Breast epithelium (tissue), 4 donors: ENCODE measurements at places on chromosomes 11 and 22. TPM values are rescaled to one million over a fixed set of nuclear protein-coding genes. Genes with fewer than 3 reads are reported as not detected.

KCNJ5 gene
- total RNA-seq: 8.8 TPM

DNA sequence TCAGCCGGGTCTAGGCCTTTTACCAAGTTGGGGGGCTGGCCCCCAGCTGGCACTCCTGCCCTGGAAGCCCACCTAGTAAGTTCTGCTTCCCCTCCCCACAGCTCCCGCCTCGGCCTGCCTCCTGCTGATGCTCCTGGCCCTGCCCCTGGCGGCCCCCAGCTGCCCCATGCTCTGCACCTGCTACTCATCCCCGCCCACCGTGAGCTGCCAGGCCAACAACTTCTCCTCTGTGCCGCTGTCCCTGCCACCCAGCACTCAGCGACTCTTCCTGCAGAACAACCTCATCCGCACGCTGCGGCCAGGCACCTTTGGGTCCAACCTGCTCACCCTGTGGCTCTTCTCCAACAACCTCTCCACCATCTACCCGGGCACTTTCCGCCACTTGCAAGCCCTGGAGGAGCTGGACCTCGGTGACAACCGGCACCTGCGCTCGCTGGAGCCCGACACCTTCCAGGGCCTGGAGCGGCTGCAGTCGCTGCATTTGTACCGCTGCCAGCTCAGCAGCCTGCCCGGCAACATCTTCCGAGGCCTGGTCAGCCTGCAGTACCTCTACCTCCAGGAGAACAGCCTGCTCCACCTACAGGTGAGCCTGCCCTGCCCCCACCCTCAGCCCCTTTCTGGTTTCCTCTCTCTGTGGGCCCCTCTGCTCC, 7.3 kb downstream of the RTN4RL2 start:
- DNase-seq: no peak
- H3K27ac ChIP-seq: no peak overlapping the region
- no peaks in the 10 kb centered on the region for H3K4me1 ChIP-seq

GRCh38 chr11:13679768-13680167, 11.3 kb downstream of the FAR1 start:
- peaks cover 7% of the 10 kb centered on the region for H3K4me1 ChIP-seq
- no peaks in the 10 kb centered on the region for H3K27me3 ChIP-seq
- no peaks in the 10 kb centered on the region for H3K36me3 ChIP-seq
- no peak for DNase-seq

OR8H2 gene
- total RNA-seq: not detected

DNA sequence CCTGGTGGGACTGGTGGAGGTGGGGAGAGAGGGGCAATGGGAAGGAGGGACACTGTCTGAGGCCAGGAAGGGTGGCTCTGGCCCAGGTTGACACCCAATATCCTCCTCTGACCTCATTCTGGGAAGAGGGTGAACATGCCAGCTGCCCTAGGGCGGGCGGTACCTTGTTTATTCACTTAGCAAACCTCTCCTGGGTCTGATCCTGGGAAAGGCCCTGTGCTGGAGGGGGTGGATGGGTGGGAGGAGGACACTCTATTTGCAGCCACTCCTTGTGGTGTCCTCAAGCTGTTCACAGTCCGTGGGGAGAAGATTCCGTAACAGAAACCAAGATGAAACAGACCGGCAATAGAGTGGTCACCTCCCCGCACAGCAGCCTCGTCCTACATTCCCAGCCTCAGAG, 49.7 kb upstream of the EIF3D start:
- no peaks in the 10 kb centered on the region for H3K36me3 ChIP-seq
- H3K27me3 ChIP-seq: no peaks in the 10 kb centered on the region
- no peaks in the 10 kb centered on the region for H3K4me1 ChIP-seq
- no peak overlapping the region for H3K4me3 ChIP-seq

DNA sequence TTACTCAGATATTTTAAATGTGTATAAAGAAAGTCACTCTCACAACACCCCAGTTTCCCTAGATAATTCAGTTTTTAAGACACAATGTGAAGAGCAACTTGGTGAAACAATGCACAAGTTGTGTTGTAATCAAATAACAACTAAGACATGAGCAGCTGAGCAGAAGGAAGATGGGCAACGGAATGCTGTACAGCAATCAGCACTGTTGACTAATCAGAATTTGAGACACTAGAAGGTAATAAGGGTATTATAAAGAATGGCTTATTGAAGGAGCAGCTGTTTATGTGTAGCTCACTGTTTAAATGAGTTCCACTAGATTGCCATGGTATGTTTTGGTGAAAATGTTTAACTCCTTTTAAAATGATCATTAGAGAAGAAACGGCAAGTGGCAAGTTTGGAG, 60.1 kb downstream of the SOX6 start:
- no peaks in the 10 kb centered on the region for H3K36me3 ChIP-seq
- no peak for DNase-seq
- H3K4me1 ChIP-seq: no peaks in the 10 kb centered on the region
- H3K4me3 ChIP-seq: no peak overlapping the region

MCAM gene
- 1,725 TPM for total RNA-seq

- peaks cover 16% of the 10 kb centered on the region for H3K4me1 ChIP-seq
- H3K4me3 ChIP-seq: peak overlapping the region; percentile 79
- peaks cover 6% of the 10 kb centered on the region for H3K27me3 ChIP-seq
These were observed 1.0 kb downstream of the PKP3 start for GRCh38 chr11:394858-395655.

- no peak overlapping the region for H3K4me3 ChIP-seq
- no peak for DNase-seq
- H3K27ac ChIP-seq: no peak overlapping the region
- H3K36me3 ChIP-seq: no peaks in the 10 kb centered on the region
- no peaks in the 10 kb centered on the region for H3K27me3 ChIP-seq
- no peaks in the 10 kb centered on the region for H3K4me1 ChIP-seq
These were observed 60.8 kb downstream of the SOX6 start for GRCh38 chr11:16295592-16295991.

DNA sequence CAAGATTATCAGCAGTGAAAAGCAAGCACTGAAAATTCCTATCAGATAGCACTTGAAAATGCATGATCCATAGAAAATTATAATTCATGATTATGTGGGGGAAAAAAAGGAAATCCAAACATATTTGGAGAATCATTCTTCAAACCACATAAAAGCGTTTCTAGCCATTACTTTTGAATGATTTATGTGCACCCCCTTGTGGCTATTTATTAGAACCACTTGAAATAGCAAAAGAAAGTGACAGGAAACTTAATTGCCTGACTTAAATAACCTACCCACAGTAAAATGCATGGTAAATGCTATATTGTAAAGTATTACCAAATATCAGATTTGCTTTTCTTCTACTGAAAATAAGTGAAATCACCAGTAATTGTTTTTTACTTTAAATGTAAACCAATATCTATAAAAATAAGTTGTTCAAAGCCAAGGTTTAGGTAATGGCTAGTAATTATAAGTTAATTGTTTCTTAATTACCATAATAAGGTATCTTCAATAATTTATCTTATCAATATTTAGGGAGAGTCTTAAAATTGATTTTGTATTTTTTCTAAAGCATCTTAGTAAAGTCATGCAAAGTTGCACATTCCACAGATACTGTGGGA, 168.5 kb downstream of the ARHGAP42 start:
- no peak for DNase-seq
- no peaks in the 10 kb centered on the region for H3K27me3 ChIP-seq
- no peak overlapping the region for H3K27ac ChIP-seq
- H3K4me1 ChIP-seq: no peaks in the 10 kb centered on the region

DNA sequence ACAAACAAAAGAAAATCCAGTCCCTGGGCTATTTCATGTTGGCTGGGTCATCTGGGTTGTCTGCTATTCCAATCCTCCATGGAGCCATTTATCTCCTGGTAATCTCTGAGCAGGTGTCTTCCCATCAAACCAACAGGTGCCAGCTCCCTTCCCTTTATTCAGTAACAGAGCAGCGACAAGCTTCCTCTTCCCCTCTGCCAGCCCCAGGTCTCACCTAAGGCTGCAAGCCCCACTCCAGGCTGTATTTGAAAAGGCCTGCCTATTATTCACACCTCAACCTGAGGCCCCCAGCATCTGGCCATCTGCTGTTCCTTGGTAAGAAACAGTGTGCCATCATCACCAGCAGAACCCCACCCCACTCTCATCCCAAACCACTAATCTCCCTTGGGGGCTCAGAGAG, 436.2 kb downstream of the BUD13 start:
- H3K4me1 ChIP-seq: no peaks in the 10 kb centered on the region
- no peak overlapping the region for H3K4me3 ChIP-seq
- H3K27me3 ChIP-seq: no peaks in the 10 kb centered on the region
- DNase-seq: no peak
- H3K36me3 ChIP-seq: no peaks in the 10 kb centered on the region
- H3K27ac ChIP-seq: no peak overlapping the region

- H3K27ac ChIP-seq: no peak overlapping the region
- DNase-seq: no peak
- no peaks in the 10 kb centered on the region for H3K36me3 ChIP-seq
- H3K4me1 ChIP-seq: no peaks in the 10 kb centered on the region
- H3K4me3 ChIP-seq: no peak overlapping the region
These were observed 49.6 kb upstream of the E2F8 start for GRCh38 chr11:19290356-19290755.

SCGB1A1 gene
- total RNA-seq: not detected

- H3K4me3 ChIP-seq: peak overlapping the region; percentile 22
- no peaks in the 10 kb centered on the region for H3K36me3 ChIP-seq
- H3K4me1 ChIP-seq: peaks cover 3% of the 10 kb centered on the region
- DNase-seq: no peak
These were observed 10.7 kb downstream of the VSIG10L2 start for GRCh38 chr11:125956391-125957134.

DNA sequence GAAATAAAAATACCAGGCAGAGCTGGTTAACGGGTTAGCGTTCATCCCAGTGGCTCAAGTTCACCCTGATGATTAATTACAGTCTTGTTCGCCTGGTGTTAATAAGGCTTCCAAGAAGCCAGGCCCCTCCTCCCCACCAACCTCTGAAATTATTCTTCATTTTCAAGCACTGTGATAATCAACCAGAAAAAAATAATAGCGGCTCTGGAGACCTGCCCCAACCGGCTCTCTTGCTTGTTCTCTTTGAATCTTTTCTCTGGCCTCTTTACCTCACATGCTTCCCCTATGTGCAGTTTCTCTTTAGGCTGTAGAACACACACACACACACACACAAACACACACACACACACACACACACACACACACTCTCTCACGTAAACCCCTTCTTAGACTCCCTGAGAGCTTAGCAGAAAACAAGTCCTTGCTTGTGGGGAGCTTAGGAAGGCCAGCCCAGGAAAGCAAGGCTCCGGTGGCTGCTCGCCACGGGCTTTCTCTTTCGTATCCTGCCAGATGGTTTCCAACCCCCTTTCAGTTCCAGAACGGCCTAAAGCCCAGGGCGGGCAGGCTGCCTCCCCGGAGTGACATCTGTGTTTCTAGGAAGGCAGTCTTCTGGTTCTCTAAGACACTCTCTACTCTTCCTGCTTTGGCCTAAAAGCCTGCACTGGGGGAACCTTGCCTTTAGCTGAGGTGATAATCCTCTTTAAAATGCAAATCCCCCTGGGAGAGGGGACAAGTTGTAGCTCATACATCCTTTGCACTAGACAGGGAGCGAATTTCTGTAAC, 106.4 kb upstream of the SESN3 start:
- no peaks in the 10 kb centered on the region for H3K36me3 ChIP-seq
- peak; percentile 45 for DNase-seq
- H3K4me1 ChIP-seq: peaks cover 28% of the 10 kb centered on the region
- H3K27ac ChIP-seq: peak overlapping the region; percentile 88

OR52L1 gene
- total RNA-seq: not detected

RASSF10 gene
- 3.9 TPM for total RNA-seq

TMPRSS5 gene
- 4.9 TPM for total RNA-seq

- no peak overlapping the region for H3K27ac ChIP-seq
- no peak overlapping the region for H3K4me3 ChIP-seq
- no peaks in the 10 kb centered on the region for H3K4me1 ChIP-seq
- no peaks in the 10 kb centered on the region for H3K27me3 ChIP-seq
- no peak for DNase-seq
These were observed 22.0 kb downstream of the ZNF202 start for GRCh38 chr11:123719452-123719851.

GRCh38 chr11:26134481-26135355, 197.2 kb upstream of the ANO3 start:
- no peak overlapping the region for H3K27ac ChIP-seq
- H3K36me3 ChIP-seq: no peaks in the 10 kb centered on the region
- no peaks in the 10 kb centered on the region for H3K27me3 ChIP-seq
- no peak for DNase-seq
- H3K4me3 ChIP-seq: no peak overlapping the region

DNA sequence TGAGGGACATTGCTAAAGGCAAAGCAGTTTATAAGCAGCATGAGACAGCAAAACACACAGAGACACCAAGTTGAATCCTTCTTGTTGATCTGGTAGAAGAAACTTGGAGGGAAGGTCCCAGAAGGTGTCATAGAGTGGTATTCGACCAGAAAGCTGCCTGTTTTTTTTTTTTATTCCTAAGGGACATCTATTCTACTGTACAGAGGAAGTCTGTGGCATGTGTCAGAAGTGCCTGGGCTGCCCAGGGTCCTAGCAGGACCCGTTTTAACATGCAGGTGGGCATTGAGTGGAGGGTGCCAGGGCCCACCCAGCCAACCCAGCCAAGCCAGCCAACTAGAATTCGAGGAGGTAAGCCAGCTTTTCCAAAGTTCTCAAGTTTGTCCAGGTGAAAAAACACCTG, 68.0 kb upstream of the ATXN10 start:
- no peaks in the 10 kb centered on the region for H3K27me3 ChIP-seq
- DNase-seq: no peak
- H3K4me1 ChIP-seq: no peaks in the 10 kb centered on the region

DNA sequence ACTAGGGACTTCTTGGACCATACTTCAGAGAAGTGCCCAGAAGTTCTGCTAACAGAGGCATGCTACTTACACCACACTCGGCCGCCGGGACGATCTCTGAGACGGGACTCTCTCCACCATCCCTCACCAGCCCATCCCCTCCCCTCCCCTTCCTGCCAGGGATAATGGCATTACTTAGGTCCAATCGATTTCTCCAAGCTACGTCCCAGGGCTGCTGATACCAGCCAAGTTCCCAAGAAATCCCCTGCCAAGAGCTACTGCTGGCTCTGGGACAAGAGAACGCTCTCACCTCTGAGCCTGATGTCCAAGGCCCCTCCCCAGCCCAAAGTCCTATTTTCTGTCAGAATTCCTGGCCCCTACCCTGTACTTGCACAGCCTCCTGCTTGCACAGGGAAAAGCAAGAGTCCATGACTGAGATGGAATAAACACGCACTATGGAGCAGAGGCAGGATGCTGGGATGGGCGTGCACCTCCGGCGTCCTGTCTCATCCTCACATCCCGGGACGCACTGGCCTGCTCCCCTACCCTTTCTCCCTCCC, 42.7 kb downstream of the GDPD5 start:
- DNase-seq: no peak
- no peak overlapping the region for H3K4me3 ChIP-seq
- H3K27me3 ChIP-seq: no peaks in the 10 kb centered on the region
- no peak overlapping the region for H3K27ac ChIP-seq

INS gene
- not detected for total RNA-seq

GRCh38 chr11:280706-281485, 2.7 kb downstream of the NLRP6 start:
- H3K4me3 ChIP-seq: peak overlapping the region; percentile 33
- H3K27ac ChIP-seq: no peak overlapping the region
- H3K4me1 ChIP-seq: no peaks in the 10 kb centered on the region
- H3K27me3 ChIP-seq: peaks cover 24% of the 10 kb centered on the region

- DNase-seq: no peak
- H3K4me3 ChIP-seq: peak overlapping the region; percentile 39
- H3K4me1 ChIP-seq: no peaks in the 10 kb centered on the region
- no peaks in the 10 kb centered on the region for H3K27me3 ChIP-seq
These were observed 69.3 kb downstream of the FAM168A start for GRCh38 chr11:73528483-73529203.
